ENCODE measurements at places on chromosomes 6 and 20.

- DNase-seq = peak; percentile 18
These were observed 322.2 kb downstream of the PLCB1 start for GRCh38 chr20:8454137-8454712.

DNA sequence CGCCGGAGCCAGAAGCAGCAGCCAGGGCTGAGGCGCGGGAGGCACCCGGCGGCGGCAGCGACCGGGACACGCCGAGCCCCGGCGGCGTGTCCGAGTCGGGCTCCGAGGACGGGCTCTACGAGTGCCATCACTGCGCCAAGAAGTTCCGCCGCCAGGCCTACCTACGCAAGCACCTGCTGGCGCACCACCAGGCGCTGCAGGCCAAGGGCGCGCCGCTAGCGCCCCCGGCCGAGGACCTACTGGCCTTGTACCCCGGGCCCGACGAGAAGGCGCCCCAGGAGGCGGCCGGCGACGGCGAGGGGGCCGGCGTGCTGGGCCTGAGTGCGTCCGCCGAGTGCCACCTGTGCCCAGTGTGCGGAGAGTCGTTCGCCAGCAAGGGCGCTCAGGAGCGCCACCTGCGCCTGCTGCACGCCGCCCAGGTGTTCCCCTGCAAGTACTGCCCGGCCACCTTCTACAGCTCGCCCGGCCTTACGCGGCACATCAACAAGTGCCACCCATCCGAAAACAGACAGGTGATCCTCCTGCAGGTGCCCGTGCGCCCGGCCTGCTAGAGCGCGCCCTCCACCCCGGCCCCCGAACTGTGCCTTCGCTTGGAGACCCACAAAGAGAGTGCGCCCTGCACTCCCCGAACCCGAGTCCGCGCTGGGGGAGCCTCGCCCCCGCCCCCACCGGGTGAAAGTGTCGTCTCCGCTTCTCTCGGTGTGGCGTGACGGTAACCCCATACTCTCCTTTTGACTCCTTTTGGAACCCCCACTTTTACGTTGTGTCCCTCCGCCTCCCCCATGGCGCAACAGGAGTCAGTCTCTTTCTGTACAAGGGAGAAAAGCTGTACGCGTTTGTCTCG lies 1.6 kb downstream of the INSM1 start:
- peak; percentile 31 for DNase-seq

DNA sequence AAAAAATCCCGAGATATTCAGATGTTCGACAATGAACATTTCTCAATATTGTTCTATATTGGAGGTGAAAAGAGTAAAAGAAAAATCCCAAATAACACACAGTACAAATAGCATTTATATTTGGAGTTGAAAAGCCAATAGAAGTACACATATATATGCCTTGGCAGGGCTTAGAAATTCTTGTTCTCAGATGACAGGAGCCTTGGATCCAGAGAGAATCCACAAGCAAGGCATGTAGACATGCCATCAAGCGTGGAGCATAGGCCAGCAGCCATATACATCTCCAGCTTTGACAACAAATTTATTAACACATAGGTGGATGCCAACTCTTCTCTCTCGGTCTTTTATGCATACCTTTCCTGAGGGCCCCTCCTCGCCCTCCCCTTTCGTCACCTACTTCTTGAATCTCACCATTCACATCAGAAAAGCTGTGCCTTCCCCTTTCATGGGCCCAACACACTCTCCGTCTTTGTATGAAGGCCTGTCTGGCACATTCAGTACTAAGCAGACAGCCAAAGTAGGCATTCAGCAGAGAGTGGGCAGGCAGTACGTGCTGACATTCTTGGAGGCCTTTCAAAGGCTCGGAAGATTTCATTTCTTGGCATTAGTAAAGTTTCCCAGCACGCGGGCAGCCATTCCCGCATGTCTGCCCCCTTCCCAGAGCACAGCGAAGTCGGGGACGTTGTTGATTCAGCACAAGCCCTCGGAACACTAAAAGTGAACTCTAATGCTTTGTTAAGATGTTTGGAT lies 18.2 kb downstream of the NEDD9 start:
- DNase-seq = no peak

- DNase-seq = no peak
These were observed 882.7 kb upstream of the FLRT3 start for GRCh38 chr20:15220009-15220656.

- DNase-seq = no peak
These were observed 38.5 kb upstream of the OGFRL1 start for GRCh38 chr6:71250099-71250602.

DNA sequence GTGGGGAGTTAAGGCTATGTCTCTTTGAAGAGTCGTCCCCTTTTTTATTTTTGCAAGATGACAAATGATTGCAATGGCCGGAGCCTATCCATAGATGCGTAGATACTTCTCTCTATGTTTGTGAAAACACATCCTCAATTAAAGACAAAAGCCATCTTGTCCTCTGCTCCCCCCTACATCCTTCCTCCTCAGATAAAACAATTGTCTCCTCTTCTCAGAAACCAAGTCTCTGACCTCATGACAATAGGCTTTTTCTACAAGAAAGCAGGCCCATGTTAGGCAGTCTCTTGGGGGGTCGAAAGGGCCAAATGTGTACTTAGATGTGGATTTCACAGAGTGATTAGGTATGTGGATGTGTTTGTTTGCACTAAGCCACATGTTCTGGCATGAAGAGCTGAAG lies 51.1 kb upstream of the SSTR4 start:
- no peak for DNase-seq

DNA sequence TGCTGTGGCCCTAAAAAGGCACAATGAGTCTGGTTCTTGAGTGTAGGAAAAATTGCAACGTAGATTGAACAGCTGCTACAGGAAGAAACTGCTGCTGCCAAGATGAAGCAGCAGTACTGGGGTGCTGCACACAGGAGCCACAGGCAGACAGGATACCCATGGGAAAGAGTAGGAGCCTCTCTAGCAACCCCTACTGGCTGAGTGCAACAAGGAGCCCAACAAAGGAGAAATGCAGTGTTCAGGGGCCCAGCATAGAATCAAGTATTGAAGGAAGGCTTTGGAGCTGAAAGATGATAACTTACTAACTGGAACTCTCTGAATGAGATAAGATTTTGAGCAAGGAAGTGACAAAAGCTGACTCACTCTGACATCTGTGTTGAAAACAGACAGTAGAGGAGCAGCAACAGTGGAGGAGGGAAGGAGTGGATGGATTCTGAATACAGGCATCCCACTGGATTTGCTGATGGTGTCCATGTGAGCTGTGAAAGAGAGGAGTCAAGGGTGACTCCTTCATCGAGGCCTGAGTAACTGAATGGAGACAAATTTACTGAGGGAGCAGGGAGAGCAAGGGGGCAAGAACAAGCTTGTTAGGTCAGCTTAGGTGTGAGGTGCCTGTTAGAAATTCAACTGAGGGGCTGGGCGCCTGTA lies 534.7 kb upstream of the JARID2 start:
- no peak for DNase-seq

- no peak for DNase-seq
These were observed 258.2 kb downstream of the EYS start for GRCh38 chr6:65448866-65449265.

DNA sequence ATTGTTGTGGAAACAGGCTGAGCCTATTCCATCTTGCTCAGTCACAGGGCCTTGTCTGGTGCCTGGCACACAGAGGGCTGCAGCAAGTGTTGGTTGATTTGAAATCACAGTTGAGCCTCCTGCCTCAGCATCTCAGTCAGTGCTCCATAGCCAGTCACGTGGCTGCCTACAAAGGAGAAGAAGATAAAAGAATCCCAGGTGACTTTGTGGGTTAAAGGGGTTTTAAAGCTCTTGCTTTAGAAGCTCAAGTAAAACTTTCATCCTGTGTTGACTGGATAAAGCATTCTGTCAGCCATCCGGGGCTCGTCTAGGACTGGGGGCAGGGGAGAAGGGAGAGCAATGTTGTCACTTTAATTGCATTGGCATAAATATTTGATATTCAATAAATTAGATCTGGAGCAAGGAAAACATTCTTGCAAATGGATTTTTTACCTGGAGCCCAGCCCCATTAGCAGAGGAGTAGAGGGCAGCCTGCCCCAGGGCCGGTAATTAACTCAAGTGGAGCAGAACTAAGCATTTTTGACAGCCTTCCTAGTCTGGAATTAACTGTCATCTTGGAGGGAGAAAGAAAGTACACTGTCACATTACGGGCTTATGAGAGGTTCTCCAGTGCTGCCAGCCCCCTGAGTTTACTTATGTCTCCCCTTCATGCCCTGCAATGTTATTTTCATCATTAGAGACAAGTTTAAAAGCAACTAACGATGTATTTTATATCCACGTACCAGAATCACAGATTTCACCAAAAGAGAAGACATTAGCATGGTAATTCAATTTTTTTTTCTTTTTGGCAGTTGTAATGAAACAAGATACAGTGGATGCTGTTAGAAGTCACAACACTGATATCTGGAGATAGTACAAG lies 71.7 kb upstream of the GTSF1L start:
- no peak for DNase-seq

- DNase-seq = no peak
These were observed 260.0 kb downstream of the C6orf118 start for GRCh38 chr6:165049362-165049761.

GRCh38 chr20:63253438-63254231 lies 628 bp downstream of the NKAIN4 start:
- no peak for DNase-seq

DNA sequence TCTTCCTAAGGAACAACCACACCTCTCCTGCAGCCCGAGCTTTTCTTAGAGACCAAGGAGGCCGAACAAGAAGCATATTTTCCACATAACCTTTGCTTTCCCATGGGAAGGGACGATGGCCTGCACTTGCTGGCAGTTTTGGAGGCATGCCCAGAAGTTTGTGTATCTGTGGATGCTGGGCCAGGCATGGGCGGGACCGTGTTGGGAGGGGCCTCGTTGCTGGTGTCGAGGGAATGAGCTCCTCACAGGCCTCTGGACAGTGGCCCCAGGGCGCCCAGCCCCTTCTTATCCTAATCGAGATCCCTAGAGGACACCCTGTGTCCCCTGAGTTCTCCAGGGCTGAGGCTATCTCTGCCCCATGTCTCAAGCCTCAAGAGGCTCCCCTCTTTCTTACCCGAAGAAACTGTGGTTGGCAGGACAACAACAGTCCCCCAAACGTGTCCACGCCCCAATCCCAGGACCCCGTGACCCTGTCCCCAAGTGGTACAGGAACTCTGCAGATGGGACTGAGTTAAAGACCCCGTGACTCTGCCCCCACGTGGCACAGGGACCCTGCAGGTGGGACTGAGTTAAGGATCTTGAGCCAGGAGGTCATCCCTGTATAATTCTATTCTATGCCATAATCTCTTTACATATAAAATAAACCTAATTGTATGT lies 99.5 kb upstream of the BHLHE23 start:
- no peak for DNase-seq

GRCh38 chr6:151240791-151241642 lies 1.2 kb downstream of the AKAP12 start:
- peak; percentile 53 for DNase-seq

GRCh38 chr6:116108836-116109235 lies 8.2 kb downstream of the NT5DC1 start:
- DNase-seq = no peak

DNA sequence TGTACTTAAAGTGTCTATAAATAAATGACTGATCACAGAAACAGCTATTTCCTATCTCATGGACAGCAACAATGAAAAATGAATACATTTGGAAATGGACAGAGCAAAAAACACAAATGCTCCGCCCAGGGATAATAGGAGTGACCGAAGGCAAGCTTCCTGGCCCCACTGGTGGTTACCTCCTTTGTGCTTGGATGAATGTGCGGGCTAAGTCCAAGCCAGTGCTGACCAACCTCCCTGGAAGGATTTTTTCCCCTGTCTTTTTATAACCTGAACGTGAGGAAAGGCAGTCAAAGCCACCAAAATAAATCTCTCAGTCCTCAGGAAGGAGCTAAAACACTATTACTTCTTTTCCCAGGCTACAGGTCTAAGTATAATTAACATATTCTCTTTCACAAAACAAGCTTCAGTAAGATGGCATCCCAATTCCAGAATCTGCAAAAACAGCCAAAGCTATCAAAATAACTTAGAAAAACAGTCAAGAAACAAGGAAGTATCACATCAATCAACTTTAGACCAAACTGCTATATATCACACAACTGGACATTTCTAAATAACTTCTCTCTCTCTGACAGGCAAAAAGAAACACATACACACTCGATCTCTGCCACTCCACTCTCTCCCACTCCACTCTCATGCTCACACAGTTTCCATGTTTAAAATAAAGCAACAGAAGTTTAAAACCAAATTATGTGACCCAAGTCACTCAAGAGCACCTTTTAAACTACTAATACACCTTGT lies 10.0 kb downstream of the KIF16B start:
- no peak for DNase-seq

GRCh38 chr6:4632421-4632820 lies 143.8 kb upstream of the CDYL start:
- no peak for DNase-seq

DNA sequence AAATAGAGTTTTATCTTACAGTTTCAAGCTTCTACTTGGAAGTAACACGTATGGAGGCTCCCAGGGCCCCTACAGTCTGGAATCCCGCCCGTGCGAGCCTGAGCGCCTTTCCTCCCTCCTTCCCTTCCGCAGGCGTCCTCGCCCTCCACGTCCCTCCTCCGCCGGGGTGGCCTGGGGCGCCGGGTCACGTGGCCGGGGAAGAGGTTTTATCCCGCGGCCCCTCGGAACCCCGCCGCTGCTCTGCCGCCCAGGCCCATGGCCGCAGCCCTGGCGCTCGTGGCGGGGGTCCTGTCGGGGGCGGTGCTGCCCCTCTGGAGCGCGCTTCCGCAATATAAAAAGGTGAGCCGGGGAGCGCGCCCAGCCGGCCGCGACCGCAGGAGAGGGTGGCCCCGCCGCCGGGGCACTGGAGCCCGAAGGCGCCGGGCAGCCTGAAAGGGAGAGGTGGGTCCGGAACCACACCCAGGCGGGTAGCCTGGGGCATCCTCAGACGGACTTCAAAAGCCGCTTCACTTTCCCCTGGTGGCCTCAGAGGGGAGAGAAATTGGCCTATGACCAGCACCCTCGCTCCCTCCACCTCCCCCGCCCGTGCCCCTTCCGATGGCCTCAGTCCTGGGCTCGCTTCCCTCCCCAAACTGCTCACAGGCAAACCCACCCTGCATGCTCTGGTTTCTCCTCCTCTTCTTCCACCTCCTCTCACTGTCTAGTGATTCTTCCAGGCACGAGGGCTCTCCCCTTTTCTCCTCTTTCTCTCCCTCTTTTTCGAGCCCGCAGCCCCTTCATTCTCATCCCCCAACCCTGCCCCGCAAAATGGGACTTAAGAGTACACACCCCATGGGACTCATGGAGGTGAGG lies at the start of gene CLPSL2:
CLPSL2 (plus strand) TSS at position 235 of the 852 bp plus-strand sequence; CDS start at position 256, 21 bp downstream.
- no peak for DNase-seq

DNA sequence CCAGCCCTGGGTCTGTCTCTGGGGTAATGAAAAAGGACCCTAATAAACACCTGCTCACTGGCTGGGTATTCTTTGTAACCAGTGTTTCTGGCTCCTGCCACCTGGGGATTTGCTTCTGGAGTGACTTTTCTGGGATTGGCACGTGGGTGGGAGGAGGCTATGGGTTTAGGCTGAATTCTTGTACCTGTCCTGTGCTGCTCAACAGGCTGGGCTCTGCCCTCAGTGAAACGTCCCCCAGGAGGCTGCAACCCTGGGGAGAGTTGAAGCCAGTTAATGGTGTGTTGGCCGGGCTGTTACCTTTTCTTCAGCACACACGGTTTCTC lies 6.8 kb downstream of the NPBWR2 start:
- DNase-seq = no peak

- no peak for DNase-seq
These were observed 44.5 kb downstream of the UST start for GRCh38 chr6:148791372-148791771.
